ENCODE measurements at places on chromosomes 5 and 9.

DNA sequence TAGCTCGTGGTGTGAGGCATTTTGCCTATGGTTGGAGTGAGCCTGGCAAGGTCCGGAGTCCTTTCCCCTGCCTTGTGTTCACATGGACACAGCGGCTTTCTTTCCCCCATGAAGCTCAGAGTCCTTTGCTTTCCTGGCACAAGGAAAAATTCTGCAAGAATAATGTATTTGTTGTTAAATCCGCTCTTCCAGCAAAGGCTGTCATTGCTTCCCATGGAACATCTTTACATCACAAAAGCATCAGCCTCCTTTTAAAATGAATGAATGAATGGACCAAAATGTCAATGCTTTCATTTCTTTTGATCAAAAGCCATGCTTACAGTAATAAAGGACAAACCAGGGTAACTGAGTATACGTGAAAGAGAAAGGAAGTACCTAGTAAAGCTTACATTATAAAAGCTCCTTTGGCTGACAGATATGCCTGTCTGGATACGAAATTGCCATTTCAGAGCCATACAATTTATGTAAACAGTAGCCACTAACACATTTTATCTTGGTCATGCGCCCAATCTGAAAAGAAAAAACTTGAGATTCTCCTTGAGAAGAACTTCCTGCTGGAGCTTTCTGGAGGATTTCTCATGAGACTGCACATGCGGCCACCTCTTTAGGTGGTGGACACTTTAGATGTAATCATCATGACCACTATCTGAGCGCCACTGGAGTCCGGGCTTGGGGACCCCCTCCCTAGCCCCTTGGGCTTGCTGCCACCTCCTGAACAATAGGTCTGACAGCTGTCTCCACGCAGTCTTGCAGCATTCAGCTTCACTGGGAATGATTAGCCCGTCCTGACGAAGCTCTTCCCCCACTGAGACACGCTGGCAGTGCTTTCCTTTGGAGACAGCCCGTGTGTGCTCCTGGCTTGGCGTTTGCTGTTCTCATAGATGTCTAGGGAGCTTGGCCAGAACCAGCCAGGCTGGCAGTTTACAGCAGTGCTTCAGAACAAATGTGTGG, 355.9 kb downstream of the ADAMTS6 start:
- no peak for DNase-seq

DNA sequence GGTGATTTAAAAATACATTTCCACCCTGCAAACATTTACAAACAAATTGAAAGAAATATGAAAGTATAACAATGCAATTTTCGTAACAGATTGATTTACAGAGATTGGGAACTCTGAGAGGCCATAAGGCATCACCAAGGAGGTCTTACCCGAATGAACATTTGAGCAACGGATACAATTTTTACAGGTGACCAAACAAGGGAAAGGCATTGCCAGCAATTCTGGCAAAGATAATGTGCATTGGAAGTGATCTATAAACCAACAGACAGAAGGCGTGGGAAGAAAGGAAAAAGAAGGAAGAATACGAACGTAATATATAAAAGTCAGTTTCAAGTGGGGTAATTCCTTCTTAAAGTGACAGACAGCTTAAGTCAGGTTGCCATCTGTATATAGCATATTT, 295.9 kb downstream of the CDH12 start:
- DNase-seq = no peak

DNA sequence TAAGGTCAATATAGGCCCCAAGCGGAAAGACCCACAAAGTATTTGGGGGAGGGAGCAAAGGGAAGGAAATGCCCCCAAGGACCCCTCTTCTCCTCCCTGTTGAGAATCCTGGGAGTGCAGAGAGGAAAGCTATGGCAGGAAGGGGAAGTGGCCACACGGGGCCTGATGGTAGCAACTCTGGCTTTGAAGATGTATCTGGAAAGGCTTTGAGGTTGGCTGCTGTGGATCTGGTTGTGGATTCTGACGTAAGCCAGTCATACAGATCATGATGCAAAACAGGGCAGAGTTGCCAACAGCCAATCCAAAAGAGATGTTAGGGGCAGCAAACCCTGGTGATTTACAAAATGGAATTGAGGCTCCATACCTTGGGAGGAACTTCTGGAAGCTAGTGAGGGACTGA, 108.8 kb downstream of the PRKACG start:
- no peak for DNase-seq

GRCh38 chr5:157778121-157778805, 34.8 kb downstream of the LSM11 start:
- no peak for DNase-seq

GRCh38 chr5:77546-77945, 14.4 kb upstream of the PLEKHG4B start:
- no peak for DNase-seq

DNA sequence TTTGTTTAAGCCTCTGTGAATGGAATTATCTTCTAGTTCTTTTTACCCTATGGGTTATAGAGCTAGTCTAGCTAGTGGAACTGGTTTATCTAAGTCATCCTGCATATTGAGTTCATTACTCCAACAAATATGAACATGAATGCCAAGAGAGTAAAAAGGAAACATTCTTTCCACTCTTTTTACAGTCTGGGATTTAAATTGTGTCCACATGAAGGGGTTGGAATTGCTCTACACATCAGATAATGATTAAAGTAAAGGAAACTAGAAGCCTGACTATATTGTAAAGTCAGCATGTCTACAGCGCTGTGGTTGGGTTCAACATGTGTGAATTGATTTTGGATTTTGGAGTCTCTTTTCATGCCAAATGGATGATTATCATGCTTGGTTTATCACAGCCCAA, 173.1 kb downstream of the CCDC171 start:
- no peak for DNase-seq

GRCh38 chr9:28999057-28999456, 1425.8 kb upstream of the C9orf72 start:
- no peak for DNase-seq

DNA sequence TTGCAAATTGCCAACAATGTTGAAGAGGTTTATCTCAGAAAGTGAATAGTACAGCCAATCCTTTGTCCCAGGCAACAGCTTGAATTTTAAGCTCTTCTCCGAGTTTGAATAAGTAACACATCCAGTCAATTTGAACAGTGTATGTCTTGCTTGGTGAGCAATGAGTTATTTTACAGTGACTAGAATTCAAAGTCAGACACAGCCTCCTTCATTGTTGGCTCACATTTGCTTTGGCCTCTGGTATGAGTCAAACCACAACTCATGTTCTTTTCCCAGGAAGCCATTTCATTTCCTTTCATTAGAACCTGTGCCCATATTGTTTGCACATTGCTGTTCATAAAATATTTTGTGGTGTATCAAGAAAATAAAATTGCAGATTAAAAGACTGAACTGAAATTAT, 622.0 kb upstream of the DAB2 start:
- no peak for DNase-seq

DNA sequence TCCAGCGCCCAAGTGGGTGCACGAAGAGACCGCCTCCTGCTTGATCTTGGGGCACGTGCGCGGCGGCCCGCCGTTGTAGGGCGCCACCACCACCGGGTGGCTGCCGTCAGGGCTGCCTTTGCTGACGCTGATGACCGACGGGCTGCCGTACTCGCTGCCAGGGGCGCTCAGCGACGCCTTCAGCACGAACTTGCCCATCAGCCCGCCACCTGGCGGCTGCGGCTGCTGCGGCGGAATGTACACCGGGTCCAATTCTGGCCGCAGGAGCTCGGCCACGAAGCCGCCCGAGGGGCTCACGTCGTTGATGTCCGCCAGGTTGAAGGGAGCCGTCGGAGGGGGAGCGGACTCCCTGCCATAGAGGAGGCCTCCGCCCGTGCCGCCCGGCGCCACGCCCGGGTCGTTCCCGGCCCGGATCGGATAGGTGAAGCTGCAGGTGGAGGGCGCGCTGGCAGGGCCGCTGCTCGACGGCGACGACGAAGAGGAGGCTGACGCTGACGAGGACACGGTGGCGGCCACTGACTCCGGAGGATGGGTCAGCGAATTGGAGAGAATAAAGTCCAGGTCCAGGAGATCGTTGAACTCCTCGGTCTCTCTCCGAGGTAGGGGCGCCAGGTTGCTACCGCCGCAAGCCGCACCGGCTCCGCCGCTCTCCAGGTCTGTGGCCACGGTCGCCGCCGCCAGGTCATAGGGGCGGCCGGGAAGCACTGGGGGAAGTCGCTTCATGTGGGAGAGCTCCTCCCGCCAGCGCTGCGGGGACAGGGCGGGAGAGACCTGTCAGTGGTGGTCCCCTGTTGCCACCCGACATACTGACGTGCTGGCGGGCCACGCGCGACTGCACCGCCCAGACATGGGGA, 1.8 kb downstream of the KLF4 start:
- no peak for DNase-seq

DNA sequence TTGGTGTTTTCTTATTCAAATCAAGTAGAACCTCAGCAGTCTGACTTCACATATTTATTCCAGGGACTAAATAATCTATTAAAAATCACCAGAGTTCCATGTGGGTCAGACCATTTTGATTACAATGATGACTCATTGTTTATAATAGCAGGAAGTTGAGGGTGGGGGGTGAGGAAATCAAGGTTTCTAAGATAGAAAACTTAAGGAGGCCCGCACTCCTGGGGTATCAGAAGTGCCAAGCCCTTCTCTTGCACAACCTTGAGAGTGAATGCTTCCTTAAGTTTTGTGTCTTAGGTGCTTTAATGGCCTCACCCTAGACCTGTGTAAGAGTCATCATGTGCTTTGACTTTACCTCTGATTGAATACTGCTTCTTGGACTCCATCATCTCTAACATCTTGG, 31.9 kb upstream of the NPR3 start:
- DNase-seq = no peak

- no peak for DNase-seq
These were observed 53.6 kb upstream of the FST start for GRCh38 chr5:53426878-53427277.
